Mammary epithelial cell (primary cell): ENCODE measurements at places on chromosomes 7 and 10. TPM values are rescaled to one million over a fixed set of nuclear protein-coding genes. Genes with fewer than 3 reads are reported as not detected.

Gene MYO1G
- 0.02 TPM for polyA plus RNA-seq

Gene MMP21
- polyA plus RNA-seq = not detected

Gene OR2A12
- not detected for polyA plus RNA-seq

Gene IKZF5
- 5.5 TPM for polyA plus RNA-seq

Gene KIF11
- polyA plus RNA-seq = 9.4 TPM

Gene LDB3
- not detected for polyA plus RNA-seq

Gene CALHM3
- not detected for polyA plus RNA-seq

DNA sequence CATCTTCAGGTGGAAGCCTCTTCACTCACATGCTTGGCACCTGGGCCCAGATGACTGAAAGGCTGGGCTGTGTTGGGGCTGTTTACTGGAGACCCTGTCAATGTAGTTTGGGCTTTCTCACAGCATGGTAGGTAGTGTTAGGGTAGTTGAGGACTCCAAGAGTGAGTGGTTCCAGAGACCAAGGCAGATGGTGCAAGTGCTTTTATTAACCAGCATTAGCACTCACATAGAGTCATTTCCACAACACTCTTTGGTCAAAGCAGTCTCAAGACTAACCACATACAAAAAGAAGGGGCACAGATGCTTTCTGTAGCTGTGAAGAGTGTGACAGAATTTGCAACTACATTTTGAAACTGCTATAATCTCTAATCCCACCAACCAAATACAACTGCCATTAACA is 135.0 kb downstream of the RTKN2 start:
- no peak for DNase-seq

- no peak for DNase-seq
These were observed 176.7 kb upstream of the ZNF32 start for GRCh38 chr10:43825421-43825820.

- no peak for DNase-seq
These were observed 8.5 kb downstream of the RPS24 start for GRCh38 chr10:78042058-78042751.

DNA sequence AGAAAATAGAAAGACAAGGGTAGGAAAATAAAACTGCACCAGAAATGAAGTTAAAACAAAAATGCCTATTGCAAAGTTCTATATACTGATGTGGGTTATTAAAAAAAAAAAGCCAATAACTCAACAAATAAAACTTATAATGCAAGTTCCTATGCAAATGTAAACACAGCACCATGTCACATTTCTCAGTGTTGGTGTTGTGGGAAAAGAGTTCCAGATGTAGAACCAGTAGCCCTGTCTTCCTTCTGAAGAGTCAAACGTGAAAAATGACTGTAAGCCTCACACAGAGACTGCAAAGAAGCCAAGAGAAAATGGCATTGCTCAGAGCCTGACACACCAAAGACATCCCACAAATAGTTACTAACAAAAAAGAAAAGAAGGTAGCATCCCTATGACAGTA is 10.1 kb downstream of the PON2 start:
- DNase-seq = no peak

GRCh38 chr10:84026821-84027257 is 112.5 kb upstream of the GHITM start:
- no peak for DNase-seq

- no peak for DNase-seq
These were observed 162.6 kb downstream of the OAT start for GRCh38 chr10:124256151-124256550.
